ENCODE measurements at places on chromosomes 4 and X. TPM values are rescaled to one million over a fixed set of nuclear protein-coding genes. Genes with fewer than 3 reads are reported as not detected.

P2RY8 gene
- 24.7 TPM for total RNA-seq

ATP10D gene
- 6.9 TPM for total RNA-seq

CHRNA9 gene
- total RNA-seq = 0.08 TPM

GAGE12F gene
- total RNA-seq = not detected

KIAA1210 gene
- not detected for total RNA-seq
